ENCODE measurements at places on chromosomes 3 and 15.
A peak's percentile ranks its signal among the peaks of the same experiment; 100 is the strongest.

DNA sequence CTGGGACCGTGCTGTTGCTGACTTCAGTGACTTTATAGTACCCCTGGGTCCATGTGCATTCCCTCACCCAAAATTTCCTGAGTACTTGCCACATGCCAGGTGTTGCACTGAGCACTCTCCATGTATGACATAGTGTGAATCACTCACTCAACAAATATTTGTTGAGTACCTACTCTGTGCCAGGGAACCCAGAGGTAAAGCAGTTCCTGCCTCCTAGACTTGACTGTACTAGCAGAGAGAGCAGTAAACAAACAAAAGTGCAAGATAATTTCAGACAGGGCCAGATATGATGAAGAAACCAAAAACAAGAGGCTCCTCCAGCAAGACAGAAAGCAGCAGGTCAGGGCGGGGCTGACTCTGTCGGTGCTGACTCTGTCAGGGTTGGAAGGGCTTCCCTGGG is 12.2 kb downstream of the TGM4 start:
- DNase-seq, result no peak

DNA sequence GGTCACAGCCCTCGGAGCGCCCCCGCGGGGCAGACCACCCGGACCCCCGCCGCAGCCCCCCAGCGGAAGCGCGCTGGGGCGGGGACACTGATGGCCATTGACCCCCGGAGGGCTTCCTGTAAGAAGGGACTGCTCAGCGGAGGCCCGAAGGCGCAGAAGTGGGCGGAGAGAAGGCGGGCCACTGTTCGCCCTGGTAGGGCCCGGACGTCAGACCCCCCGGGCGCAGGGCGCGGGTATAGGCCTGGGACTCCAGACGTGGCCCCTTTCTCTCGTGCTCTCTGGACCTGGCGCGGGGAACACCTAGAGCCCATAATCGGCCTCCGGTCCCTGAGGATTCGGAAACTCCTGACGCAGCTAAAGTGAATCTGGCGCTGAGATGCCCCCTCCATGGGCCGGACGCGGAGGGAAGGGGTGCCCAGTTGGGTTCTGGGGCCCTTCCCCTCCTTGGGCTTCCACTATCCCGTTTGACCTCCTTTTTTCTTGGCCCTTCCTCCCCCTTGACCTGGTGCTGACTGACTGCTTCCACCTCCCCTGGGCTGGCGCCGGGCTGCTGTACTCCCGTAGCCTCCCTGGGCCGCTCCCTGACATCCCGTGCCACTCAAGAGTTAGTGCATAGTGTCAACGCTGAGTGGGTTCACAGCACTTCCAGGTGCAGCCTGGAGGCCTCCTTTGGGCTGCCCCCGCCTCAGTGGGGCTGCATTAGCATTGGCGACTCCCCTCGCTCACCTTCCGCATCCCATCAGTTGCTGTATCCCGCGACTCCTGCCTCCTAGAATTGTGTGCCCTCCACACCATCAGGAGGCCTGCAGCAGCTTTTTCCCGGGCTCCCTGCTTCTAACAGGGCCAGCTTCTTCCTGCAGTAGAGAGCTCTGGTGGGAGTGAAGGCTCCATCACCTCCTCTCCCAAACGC is 694 bp downstream of the ABTB1 start:
- DNase-seq, result no peak

DNA sequence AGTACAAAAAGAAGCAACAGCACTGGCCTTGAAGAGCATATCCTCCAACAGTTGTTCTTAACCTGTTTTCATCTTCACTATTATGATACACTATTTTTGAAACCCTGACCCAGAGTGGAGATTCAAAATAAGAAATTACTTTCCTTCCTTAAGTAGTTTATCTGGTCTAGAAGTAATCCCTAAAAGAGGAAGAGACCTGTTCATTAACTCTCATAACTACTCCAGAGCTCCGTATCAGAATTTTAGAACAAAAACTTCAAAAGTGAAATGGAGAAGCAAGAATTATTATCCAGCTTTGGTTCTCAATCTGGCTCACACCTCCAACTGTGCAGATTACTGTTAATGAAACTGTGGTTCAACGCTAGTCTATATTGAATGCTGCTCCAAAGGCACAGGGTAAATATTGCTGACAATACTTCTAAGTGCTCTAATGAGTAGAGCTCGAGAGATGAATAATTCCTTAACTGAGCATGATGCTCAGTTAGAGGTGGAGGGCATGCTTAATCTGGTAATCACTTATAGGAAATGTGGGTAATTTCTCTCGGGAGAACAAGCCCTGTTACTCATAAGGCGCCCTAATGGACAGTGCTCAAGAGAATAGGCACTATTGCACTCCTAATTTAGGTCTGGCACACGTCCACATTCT is 5.2 kb downstream of the LCMT2 start:
- DNase-seq, result no peak

DNA sequence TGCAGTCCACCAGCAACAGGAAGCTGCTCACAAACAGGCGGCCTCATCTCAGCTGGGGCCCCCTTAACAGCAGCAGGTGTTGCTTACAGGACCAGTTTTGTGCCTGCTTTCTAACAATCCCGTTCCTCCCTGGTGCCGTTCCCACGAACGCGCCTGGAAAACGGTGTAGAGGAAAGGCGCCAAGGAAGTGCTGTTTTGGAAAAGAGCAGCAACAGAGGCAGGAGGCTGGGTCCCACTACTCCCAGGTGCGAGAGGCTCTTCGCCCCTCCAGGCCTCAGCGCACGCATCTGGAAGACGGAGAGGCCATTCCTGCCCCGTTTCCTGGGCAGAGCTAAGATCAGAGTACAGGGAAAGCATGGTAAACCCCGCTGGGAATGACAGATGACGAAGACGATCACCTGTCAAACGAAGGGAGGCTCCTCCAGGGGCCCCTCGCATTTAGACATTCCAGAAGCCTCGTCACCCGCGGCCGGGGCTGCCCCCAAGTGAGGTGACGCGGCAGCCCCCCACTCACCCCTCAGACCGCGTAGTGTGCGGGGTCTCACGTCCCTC is 603 bp downstream of the SCAPER start:
- peak; percentile 52 for DNase-seq

DNA sequence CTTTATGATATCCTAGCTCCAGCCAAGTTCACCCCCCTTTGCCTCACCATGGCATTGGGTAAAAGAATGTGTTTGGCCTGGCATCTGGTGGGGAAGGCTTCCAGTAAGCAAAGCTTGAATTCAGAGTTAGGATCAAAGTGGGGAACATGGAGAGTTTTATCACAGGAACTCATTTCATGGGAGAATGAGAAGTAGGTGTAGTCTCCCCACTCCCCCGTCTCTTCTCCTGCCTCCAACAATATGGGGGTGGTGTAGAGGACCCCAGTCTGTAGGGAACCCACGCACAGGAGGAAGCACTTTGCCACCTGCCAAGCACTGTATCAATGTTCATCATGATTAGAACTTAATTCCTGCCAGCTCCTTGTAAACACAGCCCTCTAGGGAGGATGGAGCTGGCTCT is 200.5 kb downstream of the UACA start:
- no peak for DNase-seq

GRCh38 chr3:105758451-105758850 is 110.4 kb downstream of the CBLB start:
- DNase-seq, result no peak

DNA sequence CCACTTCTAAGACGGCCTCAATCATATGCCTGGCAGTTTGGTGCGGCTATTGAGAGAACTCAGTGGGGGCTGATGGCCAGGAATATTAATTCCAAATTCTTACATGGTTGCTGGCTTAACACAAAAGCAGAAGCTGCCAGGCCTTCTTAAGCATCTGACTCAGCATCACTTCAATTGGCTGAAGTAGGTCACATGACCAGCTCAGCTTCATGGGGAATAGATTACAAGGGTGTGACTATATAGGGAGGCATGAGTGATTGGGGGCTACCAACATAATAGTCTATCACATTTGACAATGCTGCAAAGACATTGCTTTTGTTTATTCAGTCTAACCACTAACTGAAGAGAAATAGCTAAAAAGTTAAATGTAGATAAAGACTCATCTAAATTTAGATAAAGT is 101.6 kb upstream of the ANKRD28 start:
- no peak for DNase-seq

- DNase-seq, result no peak
Measured at GRCh38 chr15:58805095-58805494, 34.0 kb downstream of the MINDY2 start.

GRCh38 chr3:33173103-33173502 is 45.5 kb downstream of the SUSD5 start:
- DNase-seq, result no peak

DNA sequence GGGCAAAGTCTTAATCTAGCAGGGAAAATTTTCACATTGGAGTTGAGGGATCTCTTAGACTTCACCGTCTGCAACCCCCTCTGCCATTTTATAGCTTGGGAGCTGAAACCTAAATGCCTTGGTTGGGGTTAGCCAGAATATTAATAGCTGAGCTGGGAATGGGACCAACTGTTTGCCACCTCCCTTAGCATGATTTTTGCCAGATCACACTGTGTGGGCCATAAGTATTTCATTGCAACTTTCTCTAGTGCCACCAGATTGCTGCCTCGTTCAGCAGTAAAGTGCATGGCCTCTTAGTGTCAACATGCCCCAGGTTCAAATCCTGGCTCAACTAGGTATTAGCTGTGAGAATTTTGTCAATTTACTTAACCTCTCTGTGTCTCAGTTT is 55.9 kb upstream of the ABHD17C start:
- DNase-seq, result no peak

GRCh38 chr3:25461946-25462345 is 33.9 kb downstream of the RARB start:
- DNase-seq, result no peak

GRCh38 chr15:96273317-96274086 is 57.0 kb upstream of the NR2F2 start:
- no peak for DNase-seq

DNA sequence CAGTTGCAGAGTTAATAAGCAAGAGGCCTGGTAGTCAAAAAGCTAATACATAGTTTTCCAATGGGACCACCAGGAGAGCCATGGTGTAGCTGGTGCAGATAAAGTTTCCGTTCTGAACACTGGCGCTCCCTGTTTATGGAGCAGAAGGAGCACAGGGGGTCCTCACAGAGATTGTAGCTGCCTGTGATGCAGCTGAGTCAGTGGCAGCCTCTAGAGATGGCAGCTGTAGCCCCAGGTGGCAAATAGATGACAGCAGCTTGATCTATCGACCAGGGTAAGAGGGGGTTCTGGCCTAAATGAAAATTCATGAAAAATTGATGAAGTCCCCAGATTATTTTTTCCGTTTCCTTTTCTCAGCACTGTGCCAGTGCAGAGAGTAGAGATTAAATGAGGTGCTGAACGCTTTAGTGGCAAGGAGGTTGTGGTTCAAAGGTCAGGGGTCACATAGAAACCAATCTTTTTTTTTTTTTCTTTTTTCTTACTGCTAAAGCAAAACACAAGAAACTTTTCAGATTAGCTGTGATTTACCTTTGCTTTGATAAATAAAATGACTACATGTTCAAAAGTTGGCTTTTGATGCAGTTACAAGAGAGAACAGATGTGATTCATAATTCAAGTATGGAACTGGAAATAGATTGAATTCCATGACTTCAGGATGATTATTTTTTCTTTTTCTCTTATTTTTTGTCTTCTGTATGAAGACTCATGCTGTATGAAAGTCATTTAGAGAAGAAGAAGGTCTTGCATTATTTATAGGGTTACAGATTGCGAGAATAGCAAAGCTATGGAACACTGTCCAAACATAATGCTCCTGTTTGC is 63.3 kb downstream of the ROBO2 start:
- DNase-seq, result no peak

Measured in C1 segment of cervical spinal cord (tissue), 14 donors.